T47D (cell line): ENCODE measurements at places on chromosomes 12 and 14.
A peak's percentile ranks its signal among the peaks of the same experiment; 100 is the strongest.

GRCh38 chr12:4909734-4910501, at the start of gene KCNA1:
KCNA1 (plus strand) TSS chr12:4909905; CDS start chr12:4911379, 1,474 bp downstream.
- DNase-seq = no peak

- DNase-seq = no peak
Observed at GRCh38 chr12:131135311-131135785, 181.6 kb downstream of the ADGRD1 start.

DNA sequence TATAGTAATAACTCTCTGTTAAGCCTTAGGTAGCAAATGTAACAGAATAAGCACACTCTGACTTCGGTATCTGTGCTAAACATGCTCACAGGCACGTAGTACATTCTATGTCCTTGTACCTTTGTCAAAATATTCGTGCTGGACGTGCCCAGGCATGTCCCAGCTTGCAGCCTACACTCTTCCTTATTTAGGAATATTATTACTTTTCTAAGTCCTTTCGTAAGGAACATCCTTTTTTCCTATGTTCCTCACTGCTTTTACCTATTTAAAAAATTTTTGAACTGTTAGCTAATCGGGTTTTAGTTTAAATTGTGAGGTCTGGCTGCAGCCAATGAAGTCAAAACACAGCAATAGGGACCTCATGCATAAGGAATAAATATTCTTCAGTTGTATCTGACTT, 24.1 kb upstream of the UBC start:
- no peak for DNase-seq

DNA sequence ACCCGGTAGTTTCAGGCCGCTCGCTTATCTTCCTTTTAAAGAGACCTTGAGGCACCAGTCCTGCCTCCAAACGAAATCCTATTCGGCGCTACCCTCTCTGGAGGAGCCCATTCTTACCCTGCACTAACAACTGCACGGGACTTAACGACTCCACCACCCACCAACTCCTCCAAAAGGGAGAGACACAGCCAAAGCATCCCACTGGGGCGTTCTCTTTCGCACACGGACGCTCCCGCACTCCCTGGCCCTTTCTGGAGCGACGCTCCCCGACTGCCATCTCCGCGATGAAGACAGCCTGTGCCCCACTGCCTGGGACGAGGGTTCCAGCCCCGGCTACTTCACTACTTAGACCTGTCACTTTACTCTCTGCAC, 650 bp downstream of the GALC start:
- DNase-seq = no peak

GRCh38 chr12:55636853-55637252, at the start of gene OR10P1:
OR10P1 (plus strand) TSS chr12:55636892; CDS start chr12:55636892, 0 bp downstream.
- DNase-seq = no peak

DNA sequence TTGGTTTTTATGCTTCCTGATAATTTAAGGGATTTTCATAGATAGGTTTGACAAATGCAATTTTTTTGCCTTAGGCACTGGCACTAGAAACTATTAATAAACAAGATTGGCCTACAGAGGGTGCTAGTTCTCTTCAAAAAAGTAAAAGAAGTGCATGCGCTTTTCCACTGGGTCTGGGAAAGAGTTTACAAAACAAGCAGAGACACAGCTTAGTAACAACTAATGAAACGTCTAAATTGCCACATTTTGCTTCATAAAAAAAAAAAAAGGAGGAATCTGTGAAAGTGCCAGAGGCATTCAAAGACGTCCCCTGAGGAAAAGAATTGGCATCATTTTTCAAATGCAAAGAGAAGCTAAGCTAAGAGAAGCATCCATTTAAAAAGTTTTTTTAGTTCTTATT, 58.3 kb upstream of the EEA1 start:
- DNase-seq = peak; percentile 29

- no peak for DNase-seq
Observed at GRCh38 chr12:64450711-64451486, 1.0 kb upstream of the TBK1 start.

DNA sequence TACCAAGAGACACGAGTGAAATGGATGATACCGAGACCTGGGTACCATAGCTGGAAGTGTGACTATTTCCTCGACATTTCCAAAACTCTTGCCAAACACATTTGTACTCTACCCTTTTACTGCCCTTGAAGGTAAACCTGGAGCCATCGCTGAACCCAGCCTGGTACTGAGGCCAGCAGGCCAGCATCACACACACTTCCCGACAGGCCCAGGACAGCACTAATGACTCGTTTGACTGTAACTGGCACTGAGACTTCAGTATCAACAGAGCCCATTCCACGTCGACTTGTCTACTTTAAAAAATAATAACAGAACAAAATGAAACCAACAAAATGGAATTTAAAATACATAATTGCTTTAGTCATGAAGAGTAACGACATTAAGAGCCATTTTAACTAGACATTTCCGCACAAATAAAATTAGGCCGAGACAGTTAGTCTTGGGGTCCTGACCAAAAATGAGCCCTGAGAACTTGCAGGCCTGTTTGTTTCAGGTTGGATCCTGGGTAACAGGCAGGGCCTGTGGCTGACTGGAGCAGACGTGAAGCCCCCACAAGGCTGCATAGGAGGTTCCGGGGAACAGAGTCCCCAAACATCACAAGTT, 94.3 kb downstream of the RIMBP2 start:
- no peak for DNase-seq

GRCh38 chr12:93335603-93336162, 42.0 kb upstream of the NUDT4 start:
- DNase-seq = no peak

DNA sequence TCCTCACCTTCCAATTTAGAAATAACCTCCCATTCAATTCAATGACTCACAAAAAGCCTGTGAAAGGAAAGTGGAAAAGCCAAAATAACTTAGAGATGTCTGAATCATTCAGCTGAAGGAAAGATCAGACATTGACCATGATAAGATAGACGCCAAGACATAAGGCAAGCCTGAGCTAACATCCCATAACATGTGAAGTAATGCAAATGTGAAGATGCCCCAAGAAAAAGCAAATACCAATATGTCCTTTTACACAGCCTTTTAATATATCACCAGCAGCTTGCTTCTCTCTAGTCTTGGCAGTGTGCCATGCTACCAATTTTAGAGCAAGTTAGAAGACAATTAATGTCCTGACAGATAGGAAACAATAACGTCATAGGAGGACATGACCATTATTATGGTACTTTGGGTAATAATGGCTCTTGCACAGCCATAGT, 2.4 kb upstream of the NUMB start:
- DNase-seq = no peak

- no peak for DNase-seq
Observed at GRCh38 chr14:92105073-92105892, 1.1 kb downstream of the ATXN3 start.

GRCh38 chr14:102538602-102539543, 29.3 kb upstream of the ANKRD9 start:
- DNase-seq = no peak

GRCh38 chr14:90569201-90569600, 172.4 kb downstream of the CALM1 start:
- DNase-seq = no peak

DNA sequence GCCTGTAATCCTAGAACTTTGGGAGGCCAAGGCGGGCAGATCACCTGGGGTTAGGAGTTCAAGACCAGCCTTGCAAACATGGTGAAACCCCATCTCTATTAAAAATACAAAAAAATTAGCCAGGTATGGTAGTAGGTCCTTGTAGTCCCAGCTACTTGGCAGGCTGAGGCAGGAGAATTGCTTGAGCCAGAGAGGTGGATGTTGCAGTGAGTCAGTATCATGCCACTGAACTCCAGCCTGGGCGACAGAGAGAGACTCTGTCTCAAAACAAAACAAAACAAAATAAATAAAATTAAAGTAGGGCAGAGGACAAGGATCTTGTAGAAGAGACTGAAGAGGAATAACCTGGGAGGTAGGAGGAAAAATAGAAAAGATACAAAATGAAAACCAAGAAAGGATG, 45.5 kb upstream of the GUCY2C start:
- DNase-seq = no peak

DNA sequence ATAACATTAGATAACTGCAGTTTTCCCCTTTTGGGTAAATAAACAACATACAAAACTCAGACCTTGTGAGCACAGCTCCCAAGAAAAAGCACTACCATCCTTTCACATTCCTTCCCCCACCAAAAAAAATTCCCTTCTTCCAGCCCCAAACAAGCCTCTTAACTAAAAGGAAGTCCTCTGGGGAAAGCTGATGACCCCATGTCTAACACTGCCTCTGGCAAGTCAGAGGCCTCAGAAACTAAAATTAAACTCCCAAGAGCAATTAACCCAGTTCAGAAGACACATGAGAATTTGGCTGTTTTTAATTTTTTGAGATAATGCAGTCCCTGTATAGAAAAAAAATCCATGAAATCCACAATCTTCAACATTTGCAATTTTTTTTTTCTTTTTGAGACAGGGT, 127.7 kb downstream of the SPTSSA start:
- no peak for DNase-seq

DNA sequence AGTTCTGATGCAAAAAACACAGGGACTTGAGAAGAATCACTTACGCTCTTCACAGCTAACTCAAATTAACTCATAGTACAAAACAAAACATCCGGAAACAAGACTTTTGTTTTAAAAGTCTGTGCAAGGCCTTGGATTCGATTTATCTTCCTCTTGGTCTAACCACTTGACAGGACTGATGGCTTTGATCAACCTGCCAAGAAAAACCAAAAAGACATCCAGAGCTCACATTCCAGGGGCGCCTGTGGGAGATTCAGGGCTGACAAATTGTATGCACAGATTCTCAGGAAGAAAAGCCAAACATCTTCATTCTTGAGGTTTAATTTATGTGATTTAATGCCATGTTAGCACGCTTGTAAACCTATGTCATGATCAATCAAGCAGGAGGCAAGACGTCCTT, 129.1 kb upstream of the TMCC3 start:
- no peak for DNase-seq
